Stimulated activated CD8-positive, alpha-beta memory T cell treated with anti-CD3 and anti-CD28 coated beads, Interleukin-4, amount 100 ng/mL, for 1 hour (primary cell): ENCODE measurements at places on chromosomes 11 and 22.

- DNase-seq = no peak
Measured at GRCh38 chr22:42184852-42185251, 54.2 kb upstream of the CYP2D6 start.

- DNase-seq = no peak
Measured at GRCh38 chr22:27686534-27686933, 115.0 kb downstream of the MN1 start.

DNA sequence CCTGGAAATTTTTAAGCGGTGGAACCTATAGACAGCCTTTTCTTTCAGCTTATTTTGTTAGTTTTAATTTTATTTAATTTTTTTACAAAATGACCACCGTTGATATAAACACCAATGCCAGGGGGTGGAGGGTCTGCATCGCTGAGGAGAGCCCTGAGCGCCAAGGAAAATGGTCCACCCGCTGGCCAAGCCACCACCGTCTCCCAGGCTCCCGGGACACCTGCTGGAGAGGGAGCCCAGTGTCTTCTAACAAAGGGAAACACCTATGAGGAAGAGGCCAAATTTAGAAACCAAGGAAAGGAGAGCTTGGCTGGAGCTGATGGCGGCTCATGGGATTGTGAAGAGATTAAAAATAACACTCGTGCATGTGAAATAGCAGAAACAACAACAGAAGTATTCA is 288 bp upstream of the KRTAP5-8 start:
- no peak for DNase-seq

DNA sequence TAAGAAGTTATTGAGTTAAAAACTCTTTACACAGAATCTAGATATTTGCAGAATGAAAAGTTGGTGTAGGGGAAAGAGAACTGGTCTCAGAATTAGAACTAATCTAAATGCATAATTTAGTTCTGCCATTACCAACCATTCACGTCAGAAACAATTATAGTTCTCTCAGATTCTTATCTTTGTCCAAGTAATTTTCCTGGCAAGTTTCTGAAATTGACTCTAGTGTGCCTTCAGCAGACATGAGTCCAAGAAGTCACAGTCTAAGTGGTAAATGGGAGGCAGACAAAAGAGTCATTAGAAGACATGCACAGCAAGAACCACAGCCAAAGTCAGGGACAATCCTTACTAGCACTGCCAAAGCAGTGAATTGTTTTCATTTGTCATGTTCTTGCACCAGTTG is 1870.1 kb downstream of the LRRC4C start:
- DNase-seq = no peak

- DNase-seq = no peak
Measured at GRCh38 chr11:5726351-5726750, 9.9 kb upstream of the OR56B1 start.

GRCh38 chr11:103895106-103895505 is 141.3 kb upstream of the DDI1 start:
- no peak for DNase-seq

DNA sequence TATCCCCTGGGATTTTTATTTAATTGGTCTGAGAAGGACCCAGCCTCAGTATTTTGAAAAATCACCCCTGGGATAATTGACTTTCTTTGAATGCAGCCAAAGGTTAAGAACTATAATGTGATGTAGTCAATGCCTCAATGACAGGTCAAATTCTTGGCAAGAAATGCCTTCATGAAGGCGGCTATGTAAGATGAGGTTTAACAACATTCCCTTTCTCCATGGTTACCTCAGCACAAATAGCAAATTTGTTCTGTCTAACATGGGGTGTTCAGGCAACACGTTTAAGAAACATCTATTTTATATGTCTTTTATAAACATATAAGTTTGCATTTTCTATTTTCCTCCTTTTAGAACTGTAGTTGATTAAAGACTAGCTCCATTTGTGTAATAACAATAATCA is 5.3 kb downstream of the SLN start:
- DNase-seq = no peak

- DNase-seq = no peak
Measured at GRCh38 chr11:115721296-115721995, 217.2 kb upstream of the CADM1 start.

- no peak for DNase-seq
Measured at GRCh38 chr22:42439821-42440674, 7.8 kb upstream of the NFAM1 start.

DNA sequence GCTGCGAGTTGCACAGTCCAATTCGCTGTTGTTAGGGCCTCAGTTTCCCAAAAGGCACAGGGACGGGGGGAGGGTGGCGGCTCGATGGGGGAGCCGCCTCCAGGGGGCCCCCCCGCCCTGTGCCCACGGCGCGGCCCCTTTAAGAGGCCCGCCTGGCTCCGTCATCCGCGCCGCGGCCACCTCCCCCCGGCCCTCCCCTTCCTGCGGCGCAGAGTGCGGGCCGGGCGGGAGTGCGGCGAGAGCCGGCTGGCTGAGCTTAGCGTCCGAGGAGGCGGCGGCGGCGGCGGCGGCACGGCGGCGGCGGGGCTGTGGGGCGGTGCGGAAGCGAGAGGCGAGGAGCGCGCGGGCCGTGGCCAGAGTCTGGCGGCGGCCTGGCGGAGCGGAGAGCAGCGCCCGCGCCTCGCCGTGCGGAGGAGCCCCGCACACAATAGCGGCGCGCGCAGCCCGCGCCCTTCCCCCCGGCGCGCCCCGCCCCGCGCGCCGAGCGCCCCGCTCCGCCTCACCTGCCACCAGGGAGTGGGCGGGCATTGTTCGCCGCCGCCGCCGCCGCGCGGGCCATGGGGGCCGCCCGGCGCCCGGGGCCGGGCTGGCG is at the start of gene BCR:
BCR (plus strand) TSS at position 209 of the 592 bp plus-strand sequence. CDS start 452 bp downstream, outside the sequence.
- DNase-seq = no peak

GRCh38 chr11:101043940-101044339 is 85.7 kb downstream of the PGR start:
- no peak for DNase-seq

DNA sequence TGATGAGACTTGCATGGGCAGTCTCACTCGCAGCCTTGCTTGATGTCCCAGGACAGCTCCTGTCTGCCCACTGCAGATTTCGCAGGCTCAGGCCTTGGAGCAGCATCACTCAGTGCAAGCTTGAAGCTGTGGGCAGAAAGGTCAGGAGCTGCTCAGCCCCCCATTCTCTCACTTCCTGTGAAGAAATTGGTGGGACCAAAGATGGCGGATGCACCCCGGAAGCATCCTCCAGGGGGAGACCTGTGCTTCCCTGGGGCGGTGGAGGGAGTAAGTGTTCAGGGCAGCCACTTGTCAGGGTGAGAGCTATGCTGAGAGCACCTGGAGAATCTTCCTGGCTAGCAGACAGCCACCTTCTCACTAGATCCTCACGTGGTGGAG is 11.3 kb downstream of the PLAAT2 start:
- no peak for DNase-seq

DNA sequence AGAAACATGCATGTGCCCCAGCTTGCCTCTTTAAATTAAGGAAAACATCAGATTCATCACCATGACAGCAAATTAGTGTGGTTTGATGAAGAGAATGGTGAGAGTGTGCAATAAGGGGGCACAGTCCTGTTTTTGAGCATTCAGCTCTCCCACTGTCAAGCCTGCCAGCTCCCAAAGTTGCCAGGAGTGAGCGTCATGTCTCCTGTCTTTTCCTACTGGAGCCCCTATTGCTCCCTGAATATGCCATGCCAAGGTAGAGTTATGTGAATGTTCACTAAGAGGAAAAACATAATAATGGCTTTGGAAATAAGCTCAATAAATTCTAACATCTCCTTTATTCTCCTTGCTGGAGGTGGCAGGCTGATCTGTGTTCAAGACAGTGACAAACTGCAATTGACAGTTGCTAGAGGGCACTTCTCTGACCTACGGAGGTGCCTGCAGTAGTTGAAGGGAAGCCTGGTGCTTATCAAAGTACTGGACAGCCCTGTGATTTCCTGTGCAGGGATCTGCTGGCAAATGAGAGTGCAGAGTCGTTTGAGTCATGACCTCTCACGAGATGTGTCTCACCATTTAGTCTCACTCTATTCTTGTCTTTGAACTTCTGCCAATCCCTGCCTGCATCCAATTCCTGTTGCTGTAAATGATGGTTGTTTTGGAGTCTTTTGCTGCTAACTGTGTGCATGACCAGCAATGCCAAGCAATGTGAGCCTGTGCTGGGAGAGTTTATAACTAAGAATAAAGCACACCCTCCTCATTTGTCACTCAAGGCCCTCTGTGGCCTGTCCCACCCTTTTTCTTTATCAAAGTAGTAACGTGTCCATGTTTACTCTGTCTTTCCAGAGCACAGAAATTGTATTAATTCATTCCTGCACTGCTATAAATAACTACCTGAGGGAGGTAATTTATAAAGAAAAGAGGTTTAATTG is 34.8 kb downstream of the MRGPRX2 start:
- no peak for DNase-seq

DNA sequence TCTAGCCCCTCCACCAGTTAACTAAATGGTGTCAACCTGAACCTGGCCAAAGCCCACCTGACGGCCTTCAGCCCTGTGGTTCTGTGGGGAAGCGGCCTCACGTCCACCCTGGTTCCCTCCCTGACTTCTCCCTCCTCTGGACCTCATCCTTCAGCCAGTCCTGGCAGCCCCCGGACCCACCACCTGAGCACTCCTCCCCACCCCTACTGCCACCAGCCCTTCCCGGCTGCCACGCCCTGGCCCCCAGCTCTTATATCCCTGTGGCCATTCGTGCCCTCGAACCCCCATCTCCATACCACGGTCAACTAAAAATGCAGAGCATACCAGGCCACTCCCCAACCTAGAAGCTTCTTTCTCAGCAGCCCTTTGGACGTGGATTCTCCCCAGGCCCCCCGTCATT is 4.2 kb upstream of the MDK start:
- no peak for DNase-seq

DNA sequence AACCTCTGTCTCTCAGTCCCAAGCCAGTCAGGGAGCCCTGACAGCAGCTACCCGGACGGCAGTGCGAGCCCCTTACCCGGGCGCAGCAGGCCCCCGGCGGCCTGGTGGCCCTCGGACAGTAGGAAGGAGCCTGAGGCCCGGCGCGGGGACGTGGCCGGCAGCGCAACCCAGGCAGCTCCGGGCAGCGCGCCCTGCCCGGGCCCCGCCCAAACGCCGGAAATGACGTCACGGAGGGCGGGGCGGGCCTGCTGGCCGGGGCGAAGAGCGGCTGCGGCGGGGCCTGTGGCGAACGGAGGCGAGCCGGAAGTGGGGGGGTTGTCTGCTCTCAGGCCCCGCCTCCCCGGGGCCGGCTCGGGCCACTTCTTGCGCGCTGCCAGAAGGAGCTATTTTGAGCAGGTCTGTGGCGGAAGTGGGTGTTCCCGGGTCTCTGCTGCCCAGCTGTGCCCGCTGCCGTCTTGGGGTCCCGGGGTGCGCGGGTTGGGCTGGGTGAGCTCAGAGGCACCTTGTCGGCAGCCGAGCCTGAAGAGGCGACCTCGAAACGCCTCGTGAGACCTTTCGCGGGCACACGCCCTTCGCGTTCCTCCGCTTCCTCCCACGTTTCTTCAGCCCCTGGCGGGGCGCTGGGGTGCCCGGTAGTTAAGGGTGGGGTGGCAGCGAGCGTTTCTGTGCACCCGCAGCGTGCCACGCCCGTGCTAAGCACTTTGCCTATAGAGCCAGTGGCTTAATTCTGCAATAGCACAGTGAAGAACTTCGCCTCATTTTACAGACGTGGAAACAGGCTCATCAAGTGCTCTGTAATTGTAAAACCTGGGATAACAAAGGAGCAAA is at the start of gene C11orf24:
C11orf24 (minus strand) TSS at position 193 of the 828 bp plus-strand sequence. CDS start 8,206 bp downstream, outside the sequence.
- DNase-seq = peak; percentile 85

- DNase-seq = no peak
Measured at GRCh38 chr11:103031834-103032233, 60.1 kb downstream of the DCUN1D5 start.

DNA sequence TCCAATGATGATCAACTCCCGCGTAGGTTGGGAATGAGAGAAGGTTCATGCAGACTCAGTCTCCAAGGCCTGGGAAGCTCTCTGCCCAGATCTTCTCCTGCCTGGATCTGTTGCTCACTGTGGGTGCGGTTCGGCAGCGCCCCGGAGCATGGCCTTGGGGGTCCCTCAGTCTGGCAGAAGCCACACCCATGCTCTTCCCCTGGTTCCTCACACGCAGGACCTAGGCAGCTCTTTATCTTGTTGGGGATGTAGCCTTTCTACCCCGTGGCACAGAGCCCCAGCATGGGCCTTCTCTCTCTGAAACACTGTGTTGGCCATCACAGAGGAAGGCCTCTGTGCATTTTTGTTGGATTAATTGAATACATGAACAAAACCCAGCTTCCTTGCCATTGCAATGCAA is 1461.6 kb downstream of the BRD1 start:
- no peak for DNase-seq

DNA sequence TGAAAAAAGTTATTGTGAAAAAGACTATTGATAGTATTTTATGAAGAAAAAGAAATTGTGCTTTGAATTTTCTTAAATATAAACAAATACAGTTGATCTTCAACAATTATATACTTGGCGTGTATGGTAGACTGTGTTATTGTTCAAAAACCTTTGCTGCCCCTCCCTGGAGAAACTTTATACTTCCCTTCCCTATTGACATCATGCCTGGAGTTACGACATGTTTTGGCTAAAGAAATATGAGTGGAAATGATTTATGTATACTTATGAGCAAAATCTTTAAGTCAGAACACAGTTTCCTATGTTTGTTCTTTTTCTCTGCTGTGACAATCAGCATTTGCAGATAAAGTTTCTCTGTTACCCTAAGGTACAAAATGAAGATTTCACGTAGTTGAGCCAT is 243.8 kb downstream of the TMEM135 start:
- no peak for DNase-seq
